ENCODE measurements at places on chromosomes 16 and 17.

GRCh38 chr16:22139008-22139407 lies 23.3 kb upstream of the SDR42E2 start:
- DNase-seq, result no peak

GRCh38 chr16:65727534-65728137 lies 605.8 kb upstream of the CDH11 start:
- no peak for DNase-seq

DNA sequence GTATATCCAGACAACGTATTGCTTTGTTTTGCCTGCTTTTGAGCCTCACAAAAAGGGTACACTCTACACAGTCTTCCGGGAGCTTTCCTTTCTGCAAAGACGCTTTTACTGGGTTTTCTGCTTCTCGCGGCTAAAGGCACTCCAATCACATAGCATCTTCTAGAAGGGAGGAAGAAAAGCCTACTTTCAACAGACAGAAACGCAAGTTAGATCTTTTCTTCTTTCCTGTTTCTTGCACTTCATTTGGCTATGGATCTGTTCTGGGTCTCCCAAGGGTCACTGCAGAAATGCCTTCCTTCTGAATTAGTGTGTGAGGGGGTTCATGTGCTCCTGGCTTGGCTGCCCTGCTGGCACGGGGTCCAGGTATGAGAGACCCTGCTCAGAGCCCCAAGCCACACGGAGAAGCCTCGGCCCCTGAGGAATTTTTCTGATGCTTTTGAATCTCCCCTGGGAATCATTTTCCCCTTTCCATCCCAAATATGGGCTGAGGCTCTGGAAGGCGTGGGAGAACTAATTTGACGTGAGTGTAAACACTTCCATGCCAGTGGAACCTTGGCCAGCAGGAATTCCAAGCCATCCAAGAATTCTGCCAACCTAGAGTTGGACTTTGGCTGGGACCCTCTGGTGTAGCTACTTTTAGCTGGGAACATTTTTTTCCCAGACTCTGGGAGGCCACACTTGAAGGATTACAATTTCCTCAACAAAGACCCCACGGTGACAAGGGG lies 49.6 kb upstream of the NKD1 start:
- DNase-seq, result no peak

DNA sequence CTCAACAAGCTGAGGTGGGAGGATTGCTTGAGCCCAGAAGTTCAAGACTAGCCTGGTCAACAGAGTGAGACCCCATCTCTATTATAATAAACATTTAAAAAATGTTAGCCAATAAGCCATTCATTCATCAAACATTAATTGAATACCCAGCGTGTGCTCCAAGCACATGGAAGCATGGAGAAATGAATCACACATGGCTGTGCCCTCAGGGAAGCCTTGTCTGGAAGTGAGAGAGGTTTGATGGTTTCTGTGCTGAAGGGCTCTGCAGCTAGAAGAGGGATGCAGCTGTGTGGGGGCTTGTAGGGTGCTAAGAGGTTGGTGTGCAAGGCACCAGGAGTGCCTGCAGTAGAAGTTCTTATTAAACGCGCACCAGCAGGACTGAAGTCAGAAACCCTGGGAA lies 11.2 kb downstream of the CYB5D2 start:
- DNase-seq, result no peak

GRCh38 chr17:52546990-52547389 lies 388.5 kb upstream of the CA10 start:
- no peak for DNase-seq
